ENCODE measurements at places on chromosomes 5 and 9. TPM values are rescaled to one million over a fixed set of nuclear protein-coding genes. Genes with fewer than 3 reads are reported as not detected.

- peaks cover 26% of the 10 kb centered on the region for H3K36me3 ChIP-seq
- peaks cover 6% of the 10 kb centered on the region for H3K27me3 ChIP-seq
- peaks cover 40% of the 10 kb centered on the region for H3K4me1 ChIP-seq
Measured at GRCh38 chr9:137069508-137070091, 757 bp downstream of the SAPCD2 start.

DNA sequence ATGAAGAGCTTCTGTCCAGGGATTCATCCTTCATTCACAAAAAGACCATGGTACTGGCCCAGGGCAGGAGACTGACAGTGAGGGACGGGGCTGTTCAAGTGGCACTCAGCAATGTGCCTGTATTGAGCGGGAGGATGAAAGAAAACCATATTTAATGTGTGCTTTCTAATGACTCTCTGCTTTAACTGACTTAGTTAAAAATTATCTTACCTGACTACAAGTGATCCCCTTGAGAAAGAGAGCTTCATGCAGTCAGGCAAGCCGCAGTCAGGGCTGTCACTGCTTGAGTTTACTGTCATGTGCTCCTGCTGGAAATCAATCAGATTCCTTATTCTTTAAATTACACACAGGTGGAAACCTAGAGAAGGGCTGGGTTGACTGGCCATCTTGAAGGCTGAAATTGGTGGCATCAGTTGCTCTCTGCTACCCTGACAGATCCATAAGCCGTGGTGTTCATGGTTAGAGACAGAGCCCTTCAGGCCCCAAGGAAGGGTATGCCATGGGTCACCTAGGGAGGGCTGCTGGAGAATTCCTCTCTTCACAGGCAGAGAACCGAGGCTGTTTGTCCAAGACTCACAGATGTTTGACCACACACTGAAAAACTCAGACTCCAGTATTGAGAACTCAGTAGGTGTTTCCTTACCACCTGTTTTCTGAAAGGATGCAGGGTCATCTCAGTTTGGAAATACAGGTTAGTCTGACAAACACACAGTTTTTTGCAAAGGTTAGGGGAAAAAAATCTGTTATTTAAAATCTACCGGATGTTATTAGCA, 70.9 kb downstream of the TRIO start:
- DNase-seq = no peak
- H3K27ac ChIP-seq = no peak overlapping the region
- no peaks in the 10 kb centered on the region for H3K27me3 ChIP-seq
- H3K4me3 ChIP-seq = no peak overlapping the region
- H3K4me1 ChIP-seq = peaks cover 28% of the 10 kb centered on the region
- H3K36me3 ChIP-seq = no peaks in the 10 kb centered on the region

Gene POLK
- 58.5 TPM for total RNA-seq

DNA sequence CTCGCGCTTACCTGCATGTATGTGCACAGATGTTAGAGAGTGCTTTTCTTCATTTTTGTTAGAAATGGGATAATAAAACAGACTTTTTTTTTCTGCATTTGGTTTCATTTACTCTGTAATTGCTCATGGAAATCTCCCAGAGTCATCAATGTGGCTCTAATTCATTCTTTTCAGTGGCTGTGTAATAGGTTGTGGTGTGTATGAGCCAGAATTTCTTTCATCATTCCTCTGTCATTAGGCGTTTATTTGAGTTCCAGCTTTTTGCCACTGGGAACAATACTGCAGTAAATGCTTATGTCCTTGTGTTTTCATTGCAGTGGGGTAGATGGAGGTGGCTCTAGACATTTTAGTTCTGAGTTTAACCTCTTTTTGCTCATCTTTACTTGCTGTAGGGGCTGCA, 118.9 kb downstream of the NXNL2 start:
- no peak overlapping the region for H3K4me3 ChIP-seq
- H3K4me1 ChIP-seq = no peaks in the 10 kb centered on the region
- no peak for DNase-seq
- H3K27ac ChIP-seq = no peak overlapping the region

DNA sequence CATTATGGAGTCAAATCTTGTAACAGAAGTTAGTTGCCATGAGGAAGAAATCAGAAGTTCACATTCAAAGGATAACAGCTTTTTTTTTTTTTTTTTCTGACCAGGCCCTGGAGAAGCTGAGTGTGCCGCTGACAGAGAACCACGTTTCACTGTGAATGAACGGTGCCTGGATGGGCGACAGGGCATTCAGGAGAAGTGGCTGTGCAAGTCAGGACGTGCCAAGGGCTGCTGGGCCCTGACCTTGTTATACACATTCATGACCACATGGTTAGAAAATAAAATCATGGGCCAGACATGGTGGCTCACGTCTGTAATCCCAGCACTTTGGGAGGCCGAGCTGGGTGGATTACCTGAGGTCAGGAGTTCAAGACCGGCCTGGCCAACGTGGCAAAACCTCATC, 91.6 kb downstream of the ANKH start:
- peaks cover 5% of the 10 kb centered on the region for H3K4me1 ChIP-seq
- no peak for DNase-seq
- no peak overlapping the region for H3K4me3 ChIP-seq
- peaks cover 4% of the 10 kb centered on the region for H3K36me3 ChIP-seq
- H3K27ac ChIP-seq = no peak overlapping the region
- H3K27me3 ChIP-seq = no peaks in the 10 kb centered on the region

Gene RETREG1
- 68.3 TPM for total RNA-seq

All from spinal cord (tissue), 10 donors.